ENCODE measurements at places on chromosomes 16 and 17. TPM values are rescaled to one million over a fixed set of nuclear protein-coding genes. Genes with fewer than 3 reads are reported as not detected.

The LITAF gene
- total RNA-seq = 160 TPM

The FBXO31 gene
- total RNA-seq = 21.6 TPM

The PPP1R27 gene
- not detected for total RNA-seq

DNA sequence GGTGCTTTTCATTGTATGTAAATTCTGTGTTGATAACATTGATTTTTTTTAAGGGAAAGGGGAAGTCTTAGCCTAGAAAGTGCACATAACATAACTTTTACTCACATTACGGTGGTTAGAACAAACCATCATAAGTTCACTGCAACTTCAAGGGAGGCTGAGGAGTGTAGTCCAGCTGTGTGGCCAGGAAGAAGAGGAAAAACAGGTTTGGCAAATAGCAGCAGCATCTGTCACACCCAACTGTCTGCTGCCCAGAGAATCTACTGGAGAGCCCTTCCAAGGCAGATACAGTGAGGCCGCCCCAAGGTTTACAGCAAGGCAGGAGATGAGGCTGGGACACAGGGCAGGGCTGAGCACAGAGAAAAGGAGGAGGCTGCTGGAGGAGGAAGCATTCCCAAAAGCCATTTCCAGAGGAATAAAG lies 60.6 kb downstream of the AIPL1 start:
- H3K36me3 ChIP-seq = no peaks in the 10 kb centered on the region
- peak overlapping the region; percentile 19 for H3K4me3 ChIP-seq
- no peak overlapping the region for H3K27ac ChIP-seq
- no peaks in the 10 kb centered on the region for H3K27me3 ChIP-seq
- DNase-seq = no peak

- H3K27me3 ChIP-seq = no peaks in the 10 kb centered on the region
- no peak overlapping the region for H3K27ac ChIP-seq
- H3K4me3 ChIP-seq = no peak overlapping the region
- peaks cover 2% of the 10 kb centered on the region for H3K4me1 ChIP-seq
- no peak for DNase-seq
Observed at GRCh38 chr17:78180083-78180482, 6.8 kb downstream of the TK1 start.

DNA sequence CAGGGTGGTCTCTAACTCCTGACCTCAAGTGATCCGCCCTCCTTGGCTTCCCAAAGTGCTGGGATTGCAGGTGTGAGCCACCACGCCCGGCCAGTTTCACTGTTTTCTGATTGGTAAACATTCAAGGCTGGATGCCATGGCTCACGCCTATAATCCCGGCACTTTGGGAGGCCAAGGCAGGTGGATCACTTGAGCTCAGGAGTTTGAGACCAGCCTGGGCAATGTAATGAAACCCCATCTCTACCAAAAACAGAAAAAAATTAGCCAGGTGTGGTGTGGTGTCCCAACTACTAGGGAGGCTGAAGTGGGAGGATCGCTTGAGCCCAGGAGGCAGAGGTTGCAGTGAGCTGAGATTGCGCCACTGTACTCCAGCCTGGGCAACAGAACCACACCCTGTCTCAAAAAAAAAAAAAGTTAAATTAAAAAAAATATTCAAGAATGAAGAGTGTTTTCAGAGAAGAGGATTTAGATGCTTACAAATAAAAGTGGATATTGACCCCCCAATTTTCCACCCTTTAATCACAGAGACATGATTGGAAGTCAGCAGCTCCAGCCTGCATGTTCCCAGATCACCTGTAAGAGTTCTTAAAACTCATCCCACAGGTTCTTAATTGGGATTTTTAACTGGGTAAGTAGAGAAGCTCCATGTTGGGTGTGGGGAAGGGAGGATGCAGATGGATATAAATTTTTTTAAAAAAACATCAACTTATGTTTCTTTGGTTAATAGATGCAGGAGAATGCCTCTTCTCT lies 23.8 kb downstream of the HLF start:
- peaks cover 5% of the 10 kb centered on the region for H3K4me1 ChIP-seq
- no peak overlapping the region for H3K4me3 ChIP-seq
- no peaks in the 10 kb centered on the region for H3K36me3 ChIP-seq
- H3K27ac ChIP-seq = no peak overlapping the region

GRCh38 chr16:19858340-19859018 lies 26.2 kb downstream of the GPRC5B start:
- H3K27me3 ChIP-seq = no peaks in the 10 kb centered on the region
- H3K27ac ChIP-seq = no peak overlapping the region
- no peak for DNase-seq
- no peak overlapping the region for H3K4me3 ChIP-seq

The GPR142 gene
- not detected for total RNA-seq

DNA sequence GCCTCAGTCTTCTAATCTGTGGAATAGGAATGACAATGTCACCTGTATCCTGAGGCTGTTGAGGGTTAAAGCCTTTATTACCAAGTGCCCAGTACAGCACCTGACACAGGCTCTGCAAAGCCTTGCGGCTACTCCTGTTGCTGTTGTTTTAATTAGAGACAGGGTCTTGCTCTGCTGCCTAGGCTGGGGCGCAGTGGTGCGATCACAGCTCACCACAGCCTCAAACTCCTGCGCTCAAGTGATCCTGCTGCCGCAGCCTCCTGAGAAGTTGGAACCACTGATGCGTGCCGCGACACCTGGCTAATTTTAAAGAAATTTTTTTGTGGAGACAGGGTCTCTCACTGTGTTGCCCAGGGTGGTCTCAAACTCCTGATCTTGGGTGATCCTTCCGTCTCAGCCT lies 5.4 kb downstream of the GSE1 start:
- no peaks in the 10 kb centered on the region for H3K36me3 ChIP-seq
- no peak for DNase-seq
- peaks cover 4% of the 10 kb centered on the region for H3K4me1 ChIP-seq

DNA sequence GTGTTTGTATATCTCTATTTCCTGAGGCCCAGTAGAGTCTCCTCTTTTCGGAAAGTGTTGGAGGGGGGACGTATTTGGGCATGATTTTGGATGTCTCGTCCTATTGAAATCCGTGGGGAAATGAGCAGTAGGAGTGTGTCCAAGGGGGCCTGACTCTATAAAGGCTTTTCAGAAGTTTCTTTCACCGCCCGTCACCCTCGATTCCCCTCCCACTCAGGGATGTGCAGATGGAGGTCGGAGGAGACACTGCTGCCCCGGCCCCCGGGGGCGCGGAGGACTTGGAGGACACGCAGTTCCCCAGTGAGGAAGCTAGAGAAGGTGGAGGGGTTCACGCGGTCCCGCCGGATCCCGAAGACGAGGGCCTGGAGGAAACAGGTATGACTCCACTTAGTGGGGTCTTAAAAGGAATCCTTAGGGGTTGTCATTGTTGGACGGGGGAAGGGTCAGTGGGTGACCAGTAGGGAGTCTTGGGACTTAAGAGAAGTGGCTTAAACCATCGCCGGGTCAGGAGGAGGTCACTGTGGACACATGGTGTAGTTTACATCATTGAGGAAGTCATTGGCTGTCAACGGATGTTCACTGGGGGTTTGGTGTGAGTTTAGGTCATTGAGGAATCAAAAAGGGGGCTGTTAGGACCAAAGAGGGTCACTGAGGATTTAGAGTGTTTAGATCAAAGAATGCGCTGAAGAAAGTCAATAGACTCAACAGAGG lies 424 bp downstream of the MON1B start:
- peak overlapping the region; percentile 80 for H3K27ac ChIP-seq
- peaks cover 2% of the 10 kb centered on the region for H3K4me1 ChIP-seq
- peaks cover 13% of the 10 kb centered on the region for H3K36me3 ChIP-seq

The ASGR1 gene
- total RNA-seq = 10.8 TPM

GRCh38 chr16:383326-384051 lies 1.7 kb upstream of the PGAP6 start:
- peaks cover 2% of the 10 kb centered on the region for H3K27me3 ChIP-seq
- H3K36me3 ChIP-seq = no peaks in the 10 kb centered on the region
- peak overlapping the region; percentile 59 for H3K4me3 ChIP-seq

The TEX14 gene
- 0.88 TPM for total RNA-seq

GRCh38 chr16:13733561-13733960 lies 186.4 kb upstream of the ERCC4 start:
- H3K36me3 ChIP-seq = no peaks in the 10 kb centered on the region
- no peaks in the 10 kb centered on the region for H3K4me1 ChIP-seq
- no peaks in the 10 kb centered on the region for H3K27me3 ChIP-seq
- H3K4me3 ChIP-seq = no peak overlapping the region
- no peak for DNase-seq

The KRT24 gene
- total RNA-seq = not detected

DNA sequence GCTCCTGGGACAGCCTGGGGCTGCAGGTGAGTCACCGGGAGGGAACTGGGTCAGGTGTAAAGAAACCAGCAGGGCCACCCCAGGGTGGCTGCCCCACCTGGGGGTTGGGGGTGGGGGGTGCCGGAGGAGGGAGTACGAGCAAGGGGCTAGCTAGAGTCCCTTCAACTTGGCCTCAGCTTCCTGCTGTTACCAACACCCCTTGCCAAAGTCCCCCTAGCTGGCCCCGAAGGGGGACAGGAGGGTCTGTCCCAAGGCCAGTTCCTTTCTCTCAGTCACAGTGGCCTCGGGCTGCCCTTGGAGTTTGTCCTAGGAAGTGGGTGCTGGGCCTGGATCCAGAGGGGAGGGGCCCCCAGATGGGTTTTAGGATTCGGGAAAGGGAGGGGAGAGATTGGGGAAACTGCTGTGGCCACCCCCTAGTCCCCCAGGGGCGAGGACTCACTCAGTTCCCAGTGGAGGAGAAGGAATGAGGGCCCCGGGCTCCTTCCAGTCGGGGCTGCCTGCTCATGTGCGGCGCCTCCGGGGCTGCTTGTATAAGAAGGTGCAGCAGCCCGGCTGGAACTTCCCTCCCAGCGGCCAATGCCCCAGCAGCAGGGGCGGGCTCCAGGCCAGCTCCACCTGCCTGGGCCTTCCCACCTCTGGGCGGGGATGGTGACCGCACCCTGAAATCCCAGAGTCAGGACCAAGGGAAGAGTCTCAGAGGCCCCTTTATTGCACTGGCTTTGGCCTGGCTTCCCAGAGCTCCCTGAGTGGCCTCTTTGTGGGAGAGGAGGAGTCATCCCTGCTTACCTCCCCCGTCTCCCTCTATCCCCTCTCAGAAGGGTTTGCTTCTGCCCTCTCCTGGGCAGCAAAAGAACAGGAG lies 7.3 kb downstream of the ARHGAP27 start:
- H3K27ac ChIP-seq = peak overlapping the region; percentile 20
- H3K4me3 ChIP-seq = peak overlapping the region; percentile 16
- peaks cover 24% of the 10 kb centered on the region for H3K27me3 ChIP-seq

- H3K4me1 ChIP-seq = peaks cover 22% of the 10 kb centered on the region
- peak; percentile 68 for DNase-seq
Observed at GRCh38 chr16:50246299-50247122, 19.8 kb upstream of the ADCY7 start.

GRCh38 chr17:82911822-82912221 lies 72.0 kb upstream of the ZNF750 start:
- no peak overlapping the region for H3K27ac ChIP-seq
- H3K36me3 ChIP-seq = peaks cover 3% of the 10 kb centered on the region
- H3K27me3 ChIP-seq = no peaks in the 10 kb centered on the region
- no peaks in the 10 kb centered on the region for H3K4me1 ChIP-seq

- H3K4me3 ChIP-seq = no peak overlapping the region
- peaks cover 5% of the 10 kb centered on the region for H3K27me3 ChIP-seq
- no peak overlapping the region for H3K27ac ChIP-seq
- H3K4me1 ChIP-seq = no peaks in the 10 kb centered on the region
Observed at GRCh38 chr16:19085679-19086200, 18.3 kb downstream of the COQ7 start.

The MYO1C gene
- 78.6 TPM for total RNA-seq

The PABPN1L gene
- not detected for total RNA-seq

GRCh38 chr16:29854520-29855100 lies 8.4 kb downstream of the CDIPT start:
- H3K27ac ChIP-seq = no peak overlapping the region
- H3K4me3 ChIP-seq = no peak overlapping the region
- H3K36me3 ChIP-seq = peaks cover 8% of the 10 kb centered on the region
- no peaks in the 10 kb centered on the region for H3K4me1 ChIP-seq

The BCAR1 gene
- total RNA-seq = 103 TPM

DNA sequence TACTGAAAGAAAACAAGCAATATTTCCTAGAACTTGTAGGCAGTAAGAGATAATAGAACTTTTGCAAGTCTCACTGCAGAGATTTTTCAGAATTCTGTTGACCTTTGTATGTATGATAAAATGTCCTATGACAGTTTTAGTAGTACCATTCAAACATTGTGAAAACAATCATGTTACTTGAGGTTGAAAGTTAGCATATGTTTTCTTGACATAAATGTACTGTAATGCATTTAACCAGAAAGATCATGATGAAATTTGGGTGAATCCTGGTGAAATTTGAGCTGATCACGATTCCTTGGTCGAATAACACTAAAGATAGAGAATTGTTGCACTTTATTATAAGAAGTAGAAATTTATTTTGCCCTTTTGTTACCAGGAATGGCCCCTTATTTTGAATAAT lies 85.7 kb downstream of the TAOK1 start:
- peaks cover 5% of the 10 kb centered on the region for H3K36me3 ChIP-seq
- no peaks in the 10 kb centered on the region for H3K4me1 ChIP-seq
- no peak for DNase-seq
- H3K27me3 ChIP-seq = no peaks in the 10 kb centered on the region

GRCh38 chr17:16969931-16970906 lies 1.7 kb downstream of the TNFRSF13B start:
- H3K4me1 ChIP-seq = no peaks in the 10 kb centered on the region
- H3K27me3 ChIP-seq = no peaks in the 10 kb centered on the region
- no peak overlapping the region for H3K4me3 ChIP-seq
- H3K36me3 ChIP-seq = no peaks in the 10 kb centered on the region
- DNase-seq = peak; percentile 30

GRCh38 chr17:19264681-19265080 lies 27.5 kb downstream of the EPN2 start:
- no peaks in the 10 kb centered on the region for H3K27me3 ChIP-seq
- no peaks in the 10 kb centered on the region for H3K36me3 ChIP-seq
- no peaks in the 10 kb centered on the region for H3K4me1 ChIP-seq
- H3K27ac ChIP-seq = no peak overlapping the region

DNA sequence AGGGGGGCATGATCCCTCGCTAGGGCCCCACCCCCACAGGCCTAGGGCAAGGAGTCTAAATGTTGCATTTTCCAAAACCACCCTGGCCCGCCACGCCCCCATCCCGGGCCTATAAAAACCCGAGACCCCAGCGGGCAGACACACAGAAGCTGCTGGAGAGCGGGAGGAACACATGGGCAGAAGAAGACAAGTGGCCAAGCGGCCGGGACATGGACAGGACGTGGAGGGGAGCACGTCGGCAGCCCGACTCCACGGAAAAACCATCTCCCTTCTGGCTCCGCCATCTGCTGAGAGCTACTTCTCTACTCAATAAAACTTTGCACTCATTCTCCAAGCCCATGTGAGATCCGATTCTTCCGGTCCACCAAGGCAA lies 34.1 kb upstream of the ENPP7 start:
- no peak overlapping the region for H3K4me3 ChIP-seq
- no peaks in the 10 kb centered on the region for H3K36me3 ChIP-seq
- H3K27me3 ChIP-seq = no peaks in the 10 kb centered on the region
- H3K27ac ChIP-seq = no peak overlapping the region
- DNase-seq = no peak

GRCh38 chr17:63399856-63400255 lies 46.2 kb downstream of the CYB561 start:
- DNase-seq = no peak
- H3K36me3 ChIP-seq = no peaks in the 10 kb centered on the region
- no peak overlapping the region for H3K4me3 ChIP-seq
- H3K27ac ChIP-seq = no peak overlapping the region
- no peaks in the 10 kb centered on the region for H3K4me1 ChIP-seq

All from H1 (cell line).